ENCODE measurements at places on chromosomes 7 and 10.
A peak's percentile ranks its signal among the peaks of the same experiment; 100 is the strongest.

DNA sequence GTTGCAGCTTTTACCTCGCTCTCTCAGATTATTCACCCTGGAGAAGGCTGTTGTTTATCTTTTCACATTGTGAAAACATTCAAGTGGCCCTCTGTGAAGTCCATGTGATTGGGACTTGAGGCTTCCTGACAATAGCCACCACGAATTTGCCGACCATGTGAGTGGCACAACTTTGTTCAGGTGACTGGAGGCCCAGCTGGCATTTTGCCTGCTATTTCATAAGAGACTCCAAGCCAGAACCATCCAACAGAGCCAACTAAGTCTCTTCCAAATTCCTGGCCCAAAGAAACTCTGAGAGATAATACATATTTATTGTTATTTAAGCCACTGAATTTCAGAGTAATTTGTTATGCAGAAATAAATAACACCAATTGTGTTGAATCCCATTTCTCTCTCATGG lies 38.2 kb upstream of the CCSER2 start:
- DNase-seq, result no peak

DNA sequence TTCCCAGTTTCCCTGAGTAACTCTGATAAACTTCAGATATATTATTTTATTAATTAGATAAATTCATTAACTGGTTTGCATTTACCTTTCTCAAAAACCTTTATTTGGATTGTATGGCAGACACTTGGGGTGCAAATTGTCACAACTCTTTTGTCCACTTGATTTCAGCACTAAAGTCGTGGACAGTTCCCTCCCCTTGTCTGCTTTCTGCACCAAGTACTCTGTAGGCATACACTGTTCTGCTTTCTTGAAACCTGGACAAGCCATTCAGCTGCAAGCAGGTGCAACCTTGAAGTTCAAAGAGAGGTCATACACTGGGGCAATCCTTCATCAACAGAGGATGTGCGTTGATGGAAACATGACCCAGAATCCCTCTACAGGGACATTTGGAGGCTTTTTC lies 162.9 kb downstream of the ARL5B start:
- DNase-seq, result peak; percentile 1

GRCh38 chr7:132500727-132501440 lies 75.4 kb downstream of the PLXNA4 start:
- DNase-seq, result peak; percentile 3

DNA sequence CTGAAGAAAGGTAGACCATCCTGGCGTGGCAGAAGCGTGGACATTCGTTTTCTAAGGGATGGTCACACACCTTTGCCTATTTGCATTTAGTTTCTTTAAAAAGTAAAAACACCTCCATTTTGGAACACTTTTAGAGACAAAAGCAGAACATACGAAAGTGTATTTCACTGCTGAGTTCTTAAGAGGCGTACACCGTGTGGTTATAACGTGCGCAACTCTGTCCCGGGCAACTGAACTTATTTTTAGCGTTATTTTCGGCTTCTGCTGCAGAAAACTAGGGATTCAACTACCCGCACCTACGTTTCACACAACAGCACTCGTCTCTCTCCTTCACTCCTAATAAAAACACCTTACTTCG lies 557 bp upstream of the LSM8 start:
- no peak for DNase-seq
